ENCODE measurements at places on chromosomes 16 and 17.

DNA sequence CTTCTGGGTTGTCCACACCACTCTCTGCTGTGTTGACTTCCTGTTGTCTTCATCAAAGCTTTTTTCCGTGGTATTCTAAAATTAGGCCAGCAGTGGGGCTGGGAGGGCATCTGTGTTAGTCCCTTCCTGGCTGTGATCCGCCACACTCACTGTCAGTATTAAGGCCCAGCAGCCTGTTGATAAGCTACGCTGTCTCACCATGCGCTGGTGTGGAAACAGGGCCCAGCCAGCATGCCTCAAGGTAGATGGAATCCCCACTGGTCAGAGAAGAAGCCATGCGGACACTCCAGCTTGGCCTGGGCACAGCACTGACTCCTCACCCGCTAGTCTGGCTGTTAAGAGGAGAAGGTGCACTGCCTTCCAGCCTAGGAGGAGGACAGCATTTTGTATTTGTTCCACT is 11.4 kb downstream of the CDR2L start:
- DNase-seq, result no peak

- no peak for DNase-seq
Observed at GRCh38 chr17:72590382-72590781, 469.6 kb downstream of the SOX9 start.

- no peak for DNase-seq
Observed at GRCh38 chr17:68731465-68731864, 130.3 kb upstream of the FAM20A start.

- no peak for DNase-seq
Observed at GRCh38 chr17:61335105-61335844, 64.4 kb upstream of the TBX2 start.

- DNase-seq, result no peak
Observed at GRCh38 chr16:68985268-68985667, 120.2 kb upstream of the HAS3 start.

GRCh38 chr17:72022328-72023275 is 98.2 kb upstream of the SOX9 start:
- DNase-seq, result no peak

GRCh38 chr17:19359856-19360255 is 2.7 kb downstream of the B9D1 start:
- no peak for DNase-seq

- DNase-seq, result no peak
Observed at GRCh38 chr16:58047557-58048348, 22.2 kb downstream of the MMP15 start.

DNA sequence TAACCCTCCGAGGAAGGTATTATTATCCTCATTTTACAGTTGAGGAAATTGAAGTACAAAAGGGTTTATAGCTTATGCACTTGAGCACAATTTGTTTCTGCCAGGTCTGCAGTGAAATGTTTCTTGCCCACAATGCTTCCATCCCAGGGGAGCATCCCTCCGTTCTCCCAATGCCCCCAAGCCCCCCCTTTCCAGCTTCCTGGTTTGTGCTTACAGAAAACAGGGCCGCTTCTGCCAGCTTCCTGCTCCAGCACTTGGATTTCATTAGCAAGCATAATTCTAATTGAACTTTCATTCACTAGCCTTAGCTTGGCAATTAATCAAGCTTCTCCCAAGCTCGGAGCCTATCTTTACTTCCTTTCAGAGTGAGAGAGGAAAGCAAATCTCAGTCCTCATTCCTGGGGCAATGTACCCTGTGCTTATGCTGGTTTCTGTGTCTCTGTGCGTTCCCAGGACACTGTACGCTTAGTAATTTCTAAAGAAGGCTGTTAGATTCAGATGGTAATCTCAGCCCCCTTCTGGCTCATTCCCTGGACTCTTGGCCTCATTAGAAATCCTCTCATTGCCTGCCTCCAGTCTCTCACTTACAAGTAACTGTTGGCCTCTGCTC is 141.6 kb downstream of the HS3ST2 start:
- no peak for DNase-seq

DNA sequence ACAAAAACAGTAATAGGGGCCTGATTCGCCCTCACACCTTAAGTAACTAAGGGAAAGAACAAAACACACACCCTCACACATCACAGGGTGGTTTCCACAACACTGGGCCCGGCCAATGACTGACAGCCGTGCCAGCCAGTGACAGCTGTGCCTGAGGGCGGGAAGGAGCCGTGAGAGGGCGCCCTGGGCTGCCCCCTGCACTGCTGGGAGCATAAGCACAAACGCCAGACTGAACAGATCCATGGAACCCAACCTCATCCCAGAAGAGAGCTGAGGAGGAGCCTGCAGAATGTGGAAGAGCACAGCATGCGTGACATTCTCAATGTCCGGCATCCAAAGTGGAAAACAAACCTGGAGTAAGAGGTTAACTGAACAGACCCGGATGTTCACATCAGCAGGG is 16.0 kb downstream of the CSNK1D start:
- DNase-seq, result no peak

- no peak for DNase-seq
Observed at GRCh38 chr16:72785886-72786285, 262.0 kb downstream of the ZFHX3 start.

DNA sequence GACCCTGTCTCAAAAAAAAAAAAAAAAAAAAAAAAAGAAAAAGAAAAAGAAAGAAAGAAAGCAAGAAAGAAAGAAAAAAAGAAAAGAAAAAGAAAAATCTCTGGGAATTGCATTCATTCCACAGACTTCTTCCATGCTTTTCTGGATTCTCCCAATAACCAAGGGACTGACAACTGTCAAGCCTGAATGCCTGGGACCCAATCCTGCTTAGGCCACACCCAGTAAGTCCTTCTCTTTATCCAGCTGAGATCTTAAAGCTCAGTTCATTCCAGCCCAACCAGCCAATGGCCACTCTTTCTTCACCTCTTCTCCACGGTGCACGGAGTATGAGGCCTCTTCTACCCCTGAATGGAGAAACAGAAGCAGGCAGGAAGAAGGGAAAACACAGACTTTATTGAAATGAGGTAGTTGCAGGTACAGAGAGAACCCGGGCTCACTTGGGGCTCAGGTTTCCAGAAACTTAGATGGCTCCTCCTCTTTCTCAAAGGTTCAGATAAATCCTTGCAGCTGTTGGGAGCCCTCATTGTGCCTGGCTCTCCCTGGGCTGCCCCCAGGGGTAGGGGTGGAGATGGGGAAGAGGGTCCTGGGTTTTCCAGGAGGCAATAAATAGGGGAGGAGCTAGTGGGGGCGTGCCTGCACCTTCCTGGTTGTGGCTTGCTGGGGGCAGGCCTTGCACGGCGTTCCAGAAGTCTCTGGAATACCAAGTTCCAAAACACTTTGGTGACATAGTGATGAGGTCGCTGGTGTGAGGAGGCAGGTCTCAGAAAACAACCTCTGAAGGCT is 2.5 kb downstream of the HOXB1 start:
- no peak for DNase-seq

DNA sequence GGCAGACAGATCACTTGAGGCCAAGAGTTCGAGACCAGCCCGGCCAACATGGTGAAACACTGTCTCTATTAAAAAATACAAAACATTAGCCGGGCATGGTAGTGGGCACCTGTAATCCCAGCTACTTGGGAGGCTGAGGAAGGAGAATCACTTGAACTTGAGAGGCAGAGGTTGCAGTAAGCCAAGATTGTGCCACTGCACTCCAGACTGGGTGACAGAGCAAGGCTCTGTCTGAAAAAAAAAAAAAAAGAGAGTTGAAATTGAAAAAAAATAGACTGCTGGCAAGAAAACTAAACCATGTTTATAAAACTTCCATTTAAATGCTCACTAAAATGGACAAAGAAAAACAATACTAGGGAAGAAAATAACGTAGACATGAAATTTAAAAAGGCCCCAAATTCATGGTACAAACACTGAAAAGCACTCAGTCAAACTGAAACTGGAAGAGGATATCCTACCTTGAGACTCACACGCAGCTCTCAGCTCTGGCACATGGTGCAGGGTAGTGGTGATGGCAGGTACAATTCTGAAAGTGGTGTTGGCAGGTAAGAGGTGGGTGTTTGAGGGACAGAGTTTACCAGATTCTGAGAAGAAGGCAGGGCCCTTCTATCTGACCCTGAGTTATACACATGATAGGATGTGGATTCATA is 19.3 kb downstream of the CNTROB start:
- peak; percentile 42 for DNase-seq

DNA sequence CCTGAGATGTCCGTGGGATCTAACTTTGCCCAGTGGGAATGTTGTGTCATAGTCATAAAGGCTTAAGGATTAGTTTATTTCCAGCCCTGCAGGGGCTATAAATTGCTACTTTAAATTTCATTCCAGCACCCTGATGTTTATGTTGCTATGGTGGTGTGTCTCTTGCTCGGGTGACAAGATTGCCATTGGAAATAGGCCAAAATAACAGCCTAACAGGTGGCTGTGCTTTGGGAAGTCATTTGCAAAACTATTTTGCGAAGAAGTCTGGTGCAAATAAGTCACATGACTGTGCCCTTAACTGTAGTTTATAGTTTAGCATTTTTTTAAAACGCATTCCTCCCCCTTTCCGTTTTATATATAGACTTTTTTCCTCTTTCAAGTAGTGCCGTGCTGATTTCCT is 23.1 kb downstream of the PITPNC1 start:
- no peak for DNase-seq

GRCh38 chr16:54176376-54176901 is 110.1 kb downstream of the IRX3 start:
- DNase-seq, result no peak

DNA sequence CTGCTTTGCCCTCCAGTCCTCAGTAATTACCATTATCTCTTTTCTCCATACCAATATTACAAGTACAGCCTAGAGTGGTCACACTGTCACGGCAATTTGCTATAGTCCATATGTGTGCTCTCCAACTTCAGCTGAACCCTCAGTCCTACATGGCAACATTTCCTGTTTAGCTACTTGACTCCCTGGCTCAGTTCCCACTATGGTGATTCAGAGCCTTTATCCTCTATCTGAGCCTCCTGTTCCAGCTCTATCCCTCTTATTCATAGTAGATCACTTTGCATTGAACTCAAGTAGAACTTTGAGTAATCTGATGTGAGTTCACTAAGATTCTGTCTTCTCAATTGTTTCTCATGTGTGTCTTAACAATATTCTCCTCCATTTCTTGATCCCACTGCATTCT is 43.7 kb upstream of the GOSR1 start:
- no peak for DNase-seq

- no peak for DNase-seq
Observed at GRCh38 chr17:10394201-10394887, 21.5 kb upstream of the MYH13 start.

DNA sequence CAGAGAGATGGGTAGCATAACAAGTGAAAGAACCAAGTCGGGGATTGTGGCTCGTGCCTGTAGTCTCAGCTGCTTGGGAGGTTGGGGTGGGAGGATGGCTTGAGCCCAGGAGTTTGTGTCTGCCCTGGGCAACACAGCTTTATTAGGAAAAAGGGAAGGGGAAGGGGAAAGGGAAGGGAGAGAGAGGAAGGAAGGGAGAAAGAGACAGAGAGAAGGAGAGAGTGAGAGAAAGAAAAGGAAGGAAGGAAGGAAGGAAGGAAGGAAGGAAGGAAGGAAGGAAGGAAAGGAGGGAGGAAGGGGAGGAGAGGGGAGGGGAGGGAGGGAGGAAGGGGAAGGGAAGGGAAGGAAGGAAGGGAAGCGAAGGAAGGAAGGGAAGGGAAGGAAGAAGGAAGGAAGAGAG is 33.3 kb downstream of the CENPV start:
- DNase-seq, result no peak

GRCh38 chr17:13740686-13741085 is 139.0 kb upstream of the HS3ST3A1 start:
- no peak for DNase-seq

DNA sequence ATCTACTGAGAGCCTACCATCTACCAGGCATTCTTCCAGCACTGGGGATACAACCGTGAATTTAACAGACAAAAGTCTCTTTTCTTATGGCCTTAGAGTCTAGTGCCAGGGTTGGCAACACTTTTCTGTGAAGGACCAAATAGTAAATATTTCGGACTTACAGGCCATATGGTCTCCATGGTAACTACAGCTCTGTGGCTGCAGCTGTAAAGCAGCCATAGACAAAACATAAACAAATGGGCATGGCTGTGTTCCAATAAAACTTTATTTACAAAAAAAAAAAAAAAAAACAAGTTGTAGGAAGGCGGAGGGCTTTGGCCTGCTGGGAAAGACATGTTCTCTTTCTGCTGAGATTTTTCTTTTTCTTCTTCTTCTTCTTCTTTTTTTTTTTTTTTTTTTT is 98.7 kb downstream of the ABCC12 start:
- DNase-seq, result no peak

DNA sequence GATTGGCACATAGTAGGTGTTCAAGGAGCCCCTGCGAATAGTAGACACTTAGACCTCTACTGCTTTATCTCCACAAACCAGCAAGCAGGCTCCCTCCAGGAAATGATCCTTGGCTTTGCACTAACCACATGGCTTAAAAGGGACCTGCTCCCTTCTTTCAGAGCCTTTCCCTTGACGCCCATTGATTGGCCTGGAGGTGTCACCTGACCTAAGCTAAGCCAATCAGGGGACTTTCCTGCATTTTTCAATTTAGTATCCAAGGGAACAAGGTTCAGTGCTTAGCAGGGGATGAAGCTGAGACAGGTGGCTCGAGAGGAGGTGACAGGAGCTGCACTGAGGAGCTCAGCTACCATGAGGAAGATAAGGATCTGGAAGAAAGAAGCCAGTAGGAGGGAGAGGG is 52.8 kb downstream of the CLEC19A start:
- DNase-seq, result no peak

- no peak for DNase-seq
Observed at GRCh38 chr17:27257031-27257357, 36.9 kb upstream of the WSB1 start.

- DNase-seq, result peak; percentile 30
Observed at GRCh38 chr17:39617446-39618245, 9.1 kb upstream of the PPP1R1B start.

DNA sequence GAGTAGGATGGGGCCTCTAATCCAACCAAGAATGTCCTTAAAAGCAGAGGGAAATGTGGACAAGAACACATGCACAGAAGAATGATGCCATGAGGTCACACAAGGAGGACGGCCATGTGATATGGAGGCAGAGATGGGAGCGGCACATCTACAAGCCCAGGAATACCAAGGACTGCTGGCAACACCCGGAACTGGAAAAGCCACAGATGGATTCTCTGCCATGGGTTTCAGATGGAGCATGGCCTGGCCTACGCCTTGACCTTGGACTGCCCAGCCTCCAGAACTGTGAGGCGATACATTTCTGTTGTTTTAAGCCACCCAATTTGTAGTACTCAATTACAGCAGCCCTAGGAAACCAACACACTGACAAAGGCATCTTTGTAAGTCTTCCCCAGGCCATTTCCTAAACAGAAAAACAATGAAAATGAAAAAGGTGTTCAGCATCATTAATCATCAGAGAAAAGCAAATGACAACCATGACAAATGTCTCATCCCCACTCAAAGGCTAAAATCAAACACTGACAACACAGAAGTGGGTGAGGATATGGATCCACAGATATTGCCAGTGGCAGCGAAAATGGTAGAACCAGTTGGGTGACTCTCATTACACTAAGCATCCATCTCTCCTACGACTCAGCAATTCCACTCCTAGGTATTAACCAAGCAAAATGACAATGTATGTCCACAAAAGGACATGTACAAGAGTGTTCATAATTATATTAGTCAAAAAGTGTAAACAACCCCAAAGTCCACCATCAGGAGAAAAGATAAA is 76.9 kb upstream of the CNEP1R1 start:
- no peak for DNase-seq

- no peak for DNase-seq
Observed at GRCh38 chr16:19132255-19132654, 18.5 kb downstream of the ITPRIPL2 start.

GRCh38 chr17:63096426-63096825 is 130.4 kb downstream of the TANC2 start:
- DNase-seq, result no peak

All from T-helper 2 cell treated with Interferon-gamma antibody and Interleukin-4, amounts not matched to agents 5 μg/mL and 100 μg/mL, for 36 hours (primary cell).